GM12878 (cell line): ENCODE measurements at places on chromosomes 7 and 10.

- no peak for DNase-seq
Observed at GRCh38 chr10:100739517-100740368, 5.6 kb upstream of the PAX2 start.

DNA sequence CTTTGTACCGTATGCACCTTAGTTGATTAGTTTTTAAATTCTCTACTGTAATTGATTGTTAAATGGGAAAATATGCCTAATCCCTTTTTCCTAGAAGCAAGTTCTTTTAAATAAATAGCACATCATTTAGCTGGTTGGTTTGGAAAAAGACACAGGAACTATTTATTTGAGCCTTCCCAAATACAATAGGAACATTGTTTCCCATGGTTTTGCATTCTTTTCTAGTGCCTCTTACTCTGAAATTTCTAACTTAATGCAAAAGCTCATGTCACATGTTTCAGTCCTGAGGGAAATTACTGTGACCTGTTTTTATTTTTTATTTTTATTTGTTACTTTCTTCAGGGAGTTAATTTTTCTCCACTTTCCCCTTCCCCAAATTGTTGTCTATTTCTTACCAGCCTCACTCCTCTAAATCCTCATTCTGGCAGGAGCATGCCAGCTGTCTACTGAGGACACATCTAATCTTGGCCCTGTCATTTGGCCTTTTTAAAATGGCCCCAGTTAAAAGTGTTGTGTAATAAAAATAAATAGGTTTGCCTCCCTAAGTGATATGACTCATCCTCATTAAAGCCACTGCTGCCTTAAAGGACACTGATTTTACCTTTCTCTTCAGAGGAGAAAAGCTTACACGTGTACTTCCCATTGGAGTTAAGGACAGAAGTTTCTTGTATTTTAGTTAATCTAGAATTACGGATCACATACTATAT, 94.5 kb downstream of the PPP1R3A start:
- DNase-seq: no peak

- DNase-seq: no peak
Observed at GRCh38 chr7:128135515-128136214, 104.4 kb upstream of the LRRC4 start.

- no peak for DNase-seq
Observed at GRCh38 chr7:3150027-3150426, 106.4 kb upstream of the CARD11 start.

DNA sequence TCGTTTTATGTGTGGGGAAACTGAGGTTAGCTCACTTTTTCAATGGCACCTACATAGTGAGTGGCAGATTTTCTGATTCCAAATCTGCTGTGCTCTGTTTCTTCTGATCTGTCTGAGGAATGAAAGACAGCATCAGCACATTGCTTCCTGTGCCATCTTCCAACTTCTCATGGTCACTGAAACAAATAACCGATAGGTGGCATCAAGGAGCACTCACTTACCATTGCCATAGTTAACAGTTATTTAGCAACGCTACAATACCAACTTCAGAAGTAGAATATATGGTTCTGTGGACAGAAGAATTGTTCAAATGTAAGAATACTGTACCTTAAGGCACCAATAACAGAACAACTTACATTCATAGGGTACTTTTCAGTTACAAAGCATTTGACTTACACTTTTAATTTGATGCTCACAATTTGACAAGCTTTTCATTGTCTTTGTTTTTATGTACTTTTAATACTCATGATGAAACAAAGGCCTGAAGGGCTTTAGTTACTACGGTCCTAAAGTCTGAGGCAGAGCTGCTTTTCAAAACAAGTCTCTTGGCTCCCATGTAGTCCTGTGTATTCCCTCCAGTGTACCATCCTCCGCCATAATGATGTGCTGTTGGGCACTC, 228.9 kb upstream of the TCF7L2 start:
- peak; percentile 21 for DNase-seq

- no peak for DNase-seq
Observed at GRCh38 chr7:156651474-156651873, 10.9 kb downstream of the RNF32 start.

- DNase-seq: no peak
Observed at GRCh38 chr7:55326081-55326835, 38.9 kb upstream of the LANCL2 start.

DNA sequence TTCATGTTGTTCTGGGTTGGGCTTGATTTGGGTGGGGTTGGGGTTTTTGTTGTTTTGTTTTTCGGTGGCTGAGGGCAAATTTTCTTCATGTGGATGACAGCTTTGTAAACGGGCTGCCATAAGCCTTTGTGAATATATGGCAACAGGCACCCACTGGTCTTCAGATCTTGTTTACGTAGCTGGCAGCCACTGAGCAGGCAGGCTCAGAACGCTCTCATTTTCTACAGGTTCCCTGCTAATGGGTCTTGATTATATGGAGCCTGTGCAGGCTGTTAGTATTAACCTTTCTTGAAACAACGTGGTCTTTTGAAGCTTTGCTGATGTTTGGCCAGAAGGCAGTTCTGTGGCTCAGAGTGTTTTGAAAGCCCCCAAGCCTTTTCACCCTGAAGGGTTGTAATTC, 199.7 kb downstream of the TNS3 start:
- no peak for DNase-seq

DNA sequence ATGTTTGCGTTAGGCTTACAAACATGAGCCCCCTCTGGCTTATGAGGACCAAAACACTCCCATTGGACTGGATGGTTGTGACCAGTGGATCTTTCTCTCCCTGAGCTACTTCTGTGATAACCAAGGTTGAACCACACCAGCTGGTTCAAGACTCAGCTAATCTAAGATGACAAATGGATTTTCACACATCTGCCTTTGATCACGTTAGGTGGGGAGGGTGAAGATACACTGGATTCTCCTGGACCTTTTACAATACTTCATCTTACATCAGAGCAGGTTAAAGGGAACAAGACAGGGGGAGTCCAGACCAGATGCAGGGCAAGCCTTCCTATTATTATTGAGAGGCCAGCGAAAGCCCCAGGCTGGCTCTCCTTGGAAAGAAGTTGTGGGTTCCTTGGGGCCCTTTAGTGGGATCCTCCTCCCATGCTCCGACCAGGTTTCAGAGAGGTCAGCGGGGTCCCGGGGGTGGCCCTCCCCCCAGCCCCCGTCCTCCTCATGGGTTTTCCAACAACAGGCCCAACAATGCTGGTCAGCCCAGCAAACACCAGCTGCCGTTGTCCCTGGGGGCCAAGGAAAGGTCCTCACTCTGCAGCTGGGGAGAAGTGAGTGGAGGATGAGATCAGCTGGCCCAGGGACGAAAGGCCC, 2.8 kb downstream of the GFRA1 start:
- no peak for DNase-seq

GRCh38 chr10:70571636-70572439, 30.7 kb downstream of the PRF1 start:
- DNase-seq: no peak

- DNase-seq: no peak
Observed at GRCh38 chr7:24827589-24827988, 70.3 kb upstream of the GSDME start.

DNA sequence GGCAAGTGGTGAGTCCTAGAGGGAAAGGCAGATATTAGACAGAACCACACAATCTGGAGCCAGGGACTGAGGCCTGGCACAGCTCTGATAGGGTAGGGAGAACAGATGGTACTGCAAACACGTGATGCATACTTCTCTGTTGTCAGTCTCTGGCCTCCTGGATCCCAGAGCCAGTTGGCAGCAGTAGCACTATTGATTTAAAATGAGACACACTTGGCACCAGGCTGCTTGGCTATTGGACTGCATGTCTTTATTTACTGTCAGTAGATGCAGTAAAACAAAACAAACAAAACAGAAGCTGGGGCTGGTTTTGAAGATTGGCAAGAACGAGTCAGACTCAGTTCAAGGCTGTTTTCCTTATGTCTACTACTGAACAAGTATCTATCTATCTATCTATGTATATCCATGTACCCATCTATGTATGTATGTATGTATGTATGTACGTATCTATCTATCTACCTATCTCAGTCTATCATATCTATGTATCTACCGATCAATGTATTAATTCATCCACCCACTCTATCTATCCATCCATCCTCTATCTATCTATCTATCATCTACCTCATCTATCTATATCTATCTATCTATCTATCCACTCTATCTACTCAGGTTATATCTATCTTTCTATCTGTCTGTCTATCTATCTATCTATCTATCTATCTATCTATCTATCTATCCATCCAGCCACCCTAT, 23.4 kb upstream of the MGAM2 start:
- no peak for DNase-seq

DNA sequence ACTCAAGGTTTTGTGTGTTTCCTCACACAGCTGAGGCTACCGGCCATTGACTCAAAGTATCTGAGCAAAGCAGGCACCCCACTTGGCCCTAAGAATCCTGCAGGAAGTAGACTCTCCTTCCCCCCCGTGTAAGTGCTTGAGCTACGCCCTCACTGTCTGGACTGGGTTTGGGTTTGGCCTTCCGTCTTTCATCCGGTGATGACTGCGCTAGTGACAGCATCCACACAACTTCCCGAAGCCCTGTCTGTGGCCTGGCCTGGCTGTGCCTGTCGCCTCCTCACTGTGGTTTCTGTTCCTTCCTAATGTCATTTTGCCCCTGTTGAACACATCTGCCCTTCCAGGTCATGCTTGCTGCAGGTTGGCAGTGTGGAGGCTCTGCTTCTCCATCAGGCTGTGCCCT, 14.5 kb downstream of the C7orf57 start:
- no peak for DNase-seq

DNA sequence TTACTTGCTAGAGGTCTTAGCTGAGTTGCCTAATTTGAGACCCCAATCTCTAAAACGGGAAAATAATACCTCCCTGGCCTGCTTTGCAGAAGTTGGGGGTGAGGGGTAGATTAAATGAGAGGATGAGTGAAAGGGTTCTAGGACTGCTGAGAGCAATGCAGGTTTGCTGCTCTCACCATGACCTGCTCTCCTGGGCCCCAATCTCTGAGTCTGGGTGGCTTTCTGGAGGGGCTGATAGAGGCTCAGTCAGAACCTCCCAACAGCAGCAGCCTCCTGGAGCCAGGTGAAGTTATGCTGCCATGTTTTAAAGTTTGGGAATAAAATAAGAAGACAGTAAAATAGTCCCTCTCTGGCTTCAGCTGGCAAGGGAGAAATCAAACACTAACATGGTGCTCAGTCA, 7.3 kb downstream of the UROS start:
- no peak for DNase-seq

DNA sequence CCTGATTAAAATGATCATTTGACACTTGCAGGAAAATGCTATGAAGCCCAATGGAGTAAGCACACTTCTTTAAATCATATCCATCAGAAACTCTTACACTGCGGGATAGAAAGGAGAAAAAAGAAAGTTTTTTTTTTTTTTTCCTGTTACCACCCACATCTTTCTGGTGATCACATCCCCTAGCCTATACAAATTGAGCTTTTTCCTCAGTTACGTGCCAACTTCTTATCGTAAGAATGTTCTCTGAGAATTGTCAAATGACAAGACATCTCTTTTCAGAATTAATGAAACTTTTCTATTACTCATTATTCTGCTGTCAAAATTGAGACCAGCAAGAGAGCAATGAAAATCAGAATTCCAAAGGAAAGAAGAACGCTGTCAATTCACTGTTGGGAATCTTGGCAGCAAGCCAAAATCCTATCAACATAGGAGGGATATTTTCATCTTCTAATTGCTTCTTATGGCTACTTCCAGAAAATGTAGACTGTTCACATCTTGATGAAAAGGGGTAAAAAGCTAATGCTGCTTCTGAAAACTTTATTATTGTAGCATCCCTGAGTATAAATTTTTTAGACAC, 179.5 kb downstream of the ADAM12 start:
- no peak for DNase-seq

GRCh38 chr10:68105820-68106219, 3.5 kb upstream of the MYPN start:
- DNase-seq: no peak

DNA sequence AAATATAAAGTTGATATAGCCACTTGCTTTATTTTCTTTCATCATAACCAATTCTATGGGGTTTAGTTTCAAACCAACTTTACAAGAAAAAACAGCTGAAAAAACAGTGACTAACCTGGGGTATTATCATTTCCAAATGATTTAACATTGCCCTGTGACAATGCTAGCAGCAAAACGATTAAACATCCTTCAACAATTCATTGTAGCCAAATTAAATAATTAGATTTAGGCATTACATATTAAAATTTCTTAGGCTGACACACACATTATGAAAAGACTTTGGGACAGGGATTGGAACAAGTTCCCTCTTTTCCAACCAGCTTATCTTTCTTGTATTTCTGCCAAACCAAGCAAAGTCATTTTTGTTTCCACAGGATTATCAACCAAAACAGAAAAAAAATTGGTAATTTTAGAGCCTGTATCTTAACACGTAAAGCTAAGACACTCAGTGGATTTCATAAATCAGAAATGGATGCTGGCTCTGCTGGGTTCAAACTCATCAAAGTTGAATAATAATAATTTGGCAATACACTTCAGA, 84.0 kb downstream of the SEMA3D start:
- no peak for DNase-seq

DNA sequence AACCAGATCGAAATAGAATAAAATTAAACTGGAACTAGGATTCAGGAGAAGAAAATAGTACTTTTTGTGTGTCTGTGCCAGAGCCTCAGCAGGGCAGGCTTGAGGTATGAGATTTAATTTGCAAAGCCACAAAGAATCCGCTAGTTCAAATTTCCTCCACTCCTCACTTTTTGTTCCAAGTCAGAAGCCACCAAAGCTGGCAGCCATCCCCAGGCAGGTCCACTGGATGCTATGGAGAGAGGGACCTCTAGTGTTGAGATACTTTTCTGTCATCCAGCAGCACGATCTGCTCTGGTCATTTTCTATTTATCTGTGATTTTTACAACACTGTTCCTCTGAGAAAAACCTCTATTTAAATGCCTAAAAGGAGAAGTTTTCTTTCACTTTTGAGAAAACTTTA, 147.9 kb upstream of the FRMD4A start:
- no peak for DNase-seq

DNA sequence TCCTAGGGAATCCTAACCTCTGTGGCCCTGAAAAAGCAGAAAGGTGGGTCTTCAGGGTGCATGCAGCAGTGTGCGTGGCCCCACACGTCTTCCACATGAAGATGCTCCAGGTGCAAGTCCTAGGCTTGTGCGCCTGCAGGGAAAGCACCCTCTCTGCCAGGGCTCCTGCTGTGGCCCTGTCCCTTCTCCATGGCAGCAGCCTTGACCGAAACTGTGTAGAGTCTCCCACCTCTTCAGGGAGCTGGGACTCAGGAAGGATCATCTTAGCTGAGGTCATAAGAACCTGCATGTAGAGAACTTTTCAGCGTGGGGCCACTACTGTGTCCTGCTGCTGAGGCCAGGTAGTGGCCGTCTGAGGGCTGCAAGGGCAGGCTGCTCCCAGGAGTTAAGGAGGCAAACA, 6.3 kb upstream of the CSGALNACT2 start:
- no peak for DNase-seq

DNA sequence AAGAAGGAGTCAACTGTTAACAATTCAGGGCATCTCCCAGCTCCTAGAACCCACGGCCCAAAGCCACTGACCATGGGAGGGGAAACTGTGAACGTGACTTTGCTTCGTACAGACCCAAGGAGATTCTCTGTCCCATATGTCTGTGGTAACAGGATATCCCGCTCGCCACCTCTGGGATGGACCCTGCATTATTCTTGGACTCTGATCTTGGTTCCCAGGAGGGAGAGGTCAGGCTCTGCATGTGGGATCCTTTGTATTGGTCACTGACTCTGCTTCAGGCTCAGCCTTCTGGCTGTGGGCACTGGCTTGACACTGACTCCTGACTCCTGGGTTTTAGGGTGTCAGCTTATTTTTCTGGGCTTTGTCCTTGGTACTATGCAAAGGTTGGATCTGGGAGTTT, 13.5 kb upstream of the MBL2 start:
- no peak for DNase-seq
